ENCODE measurements at places on chromosomes 3 and 15. TPM values are rescaled to one million over a fixed set of nuclear protein-coding genes. Genes with fewer than 3 reads are reported as not detected.

TGM4 gene
- total RNA-seq, result not detected

- H3K27me3 ChIP-seq, result no peaks in the 10 kb centered on the region
- no peak overlapping the region for H3K4me3 ChIP-seq
- no peak overlapping the region for H3K27ac ChIP-seq
- no peak for DNase-seq
Measured at GRCh38 chr3:63661242-63661641, 8.8 kb downstream of the SNTN start.

DNA sequence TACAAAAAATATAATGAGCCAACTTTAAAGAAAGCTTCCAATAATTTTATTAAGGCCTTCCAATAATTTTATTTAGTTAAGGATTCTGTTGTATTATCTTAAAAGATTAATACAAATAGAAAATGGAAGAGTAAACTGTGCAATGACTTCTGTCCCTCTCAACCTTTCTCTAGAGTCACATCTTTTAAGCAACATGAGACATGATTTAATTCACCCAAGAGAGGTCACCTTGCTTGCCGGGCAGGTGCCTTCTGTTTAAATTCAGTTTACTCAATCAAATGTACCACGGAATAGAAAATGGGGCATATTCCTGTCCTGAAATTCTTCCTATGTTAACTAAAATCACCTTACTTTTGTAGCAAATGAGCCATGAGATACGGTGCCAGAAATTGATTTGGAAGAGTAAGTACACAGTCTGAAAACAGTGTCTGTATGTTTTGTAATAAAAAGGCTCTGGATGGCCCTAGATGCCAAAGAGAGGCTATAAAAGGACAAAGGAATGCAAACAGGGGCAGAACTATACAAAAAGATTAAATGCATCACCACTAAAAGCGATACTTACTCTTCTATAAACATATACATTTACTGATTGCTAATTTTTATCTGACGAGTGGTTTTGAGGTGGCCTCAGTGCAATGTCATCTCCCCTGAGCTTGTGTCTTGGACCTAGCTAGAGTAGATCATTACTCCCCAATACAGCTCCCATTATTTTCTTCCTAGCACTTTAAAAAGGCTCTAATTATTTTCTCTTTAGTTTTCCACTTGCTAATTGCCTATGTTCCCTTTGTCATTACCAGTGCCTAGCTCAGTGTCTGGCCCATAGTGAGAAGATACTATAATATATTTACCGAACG, 134.0 kb downstream of the FHIT start:
- H3K36me3 ChIP-seq, result no peaks in the 10 kb centered on the region
- no peaks in the 10 kb centered on the region for H3K27me3 ChIP-seq
- H3K4me3 ChIP-seq, result no peak overlapping the region
- no peak for DNase-seq
- no peaks in the 10 kb centered on the region for H3K4me1 ChIP-seq

DNA sequence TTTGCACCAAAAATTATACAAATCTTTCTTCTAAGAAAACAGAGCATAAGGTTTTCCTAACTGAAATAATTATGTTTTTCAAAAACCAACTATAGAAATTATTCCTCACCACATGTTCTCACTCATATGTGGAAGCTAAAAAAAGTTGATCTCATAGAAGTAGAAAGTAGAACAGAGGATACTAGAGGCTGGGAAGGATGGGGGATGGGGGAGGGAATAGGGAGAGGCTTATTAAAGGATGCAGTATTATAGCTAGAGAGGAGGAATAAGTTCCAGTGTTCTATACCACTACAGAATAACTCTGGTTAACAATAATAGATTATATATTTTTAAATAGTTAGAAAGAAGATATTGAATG, 12.7 kb upstream of the TMEM212 start:
- no peak overlapping the region for H3K4me3 ChIP-seq
- H3K4me1 ChIP-seq, result peaks cover 28% of the 10 kb centered on the region
- H3K27me3 ChIP-seq, result no peaks in the 10 kb centered on the region
